ENCODE measurements at places on chromosomes 1 and 21.

GRCh38 chr21:19322360-19322759, 918.8 kb upstream of the TMPRSS15 start:
- DNase-seq, result no peak

DNA sequence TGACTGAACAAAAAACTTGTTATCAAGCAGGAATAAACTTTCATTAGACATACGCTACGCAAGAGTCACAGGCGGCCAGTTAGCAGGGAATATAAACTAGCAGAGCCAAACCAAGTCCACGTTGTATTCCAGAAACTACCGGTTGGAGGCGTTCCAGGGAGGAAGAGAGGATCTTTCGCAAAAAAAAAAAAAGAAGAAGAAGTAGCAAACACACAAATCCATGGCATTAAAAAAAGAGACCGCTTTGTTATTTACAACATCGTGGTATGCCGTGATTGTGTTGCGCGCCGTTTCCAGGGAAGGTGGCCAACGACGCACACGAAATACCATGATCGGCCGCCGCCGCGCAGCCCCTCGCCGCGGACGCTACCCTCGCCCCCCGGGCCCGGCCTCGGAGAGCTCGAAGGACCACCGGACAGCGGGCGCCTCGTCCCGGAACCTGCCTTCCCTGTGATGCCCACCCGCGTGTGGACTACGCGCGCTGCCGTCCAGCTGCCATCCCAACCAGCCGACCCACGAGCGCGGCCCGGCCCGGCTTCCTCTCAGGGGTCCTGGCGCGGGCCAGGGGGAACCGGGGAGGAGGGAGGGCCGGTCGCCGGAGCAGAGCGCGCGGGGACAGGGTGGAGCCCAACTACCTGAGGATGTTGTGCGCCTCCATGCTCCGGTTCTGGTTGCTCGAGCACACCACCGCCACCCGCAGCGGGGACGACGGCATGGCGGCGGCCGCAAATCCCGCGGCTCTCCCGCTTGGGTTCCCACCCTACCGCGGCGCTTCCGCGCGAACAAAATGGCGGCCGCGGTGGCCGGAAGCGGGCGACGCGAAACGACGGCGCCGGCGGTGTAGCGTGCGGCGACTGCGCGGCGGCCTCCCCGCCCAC, 581 bp downstream of the SSU72 start:
- peak; percentile 62 for DNase-seq

GRCh38 chr1:30012455-30013440, 710.6 kb downstream of the MATN1 start:
- no peak for DNase-seq

GRCh38 chr1:203269654-203270020, 35.7 kb upstream of the BTG2 start:
- no peak for DNase-seq

DNA sequence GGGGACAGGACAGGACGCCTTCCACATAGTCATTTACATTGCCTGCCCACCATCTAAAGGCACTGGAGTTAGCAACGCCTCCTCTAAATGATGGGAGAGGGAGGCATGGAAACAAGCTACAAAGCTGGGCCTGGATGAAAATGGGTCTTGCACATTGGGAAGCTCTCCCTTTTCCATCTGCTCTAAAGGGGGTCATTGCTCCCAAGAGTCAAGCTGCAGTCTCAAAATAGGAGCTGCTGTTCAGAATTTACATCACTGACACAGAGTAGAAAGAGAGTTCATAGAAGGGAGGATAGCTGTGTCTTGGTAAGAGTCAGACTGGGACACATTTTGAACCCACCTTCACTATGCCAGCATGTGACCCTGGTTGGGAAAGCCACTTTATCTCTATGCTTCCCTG, 26.6 kb downstream of the RCSD1 start:
- no peak for DNase-seq

GRCh38 chr1:204417074-204417997, 5.7 kb upstream of the PPP1R15B start:
- peak; percentile 37 for DNase-seq

DNA sequence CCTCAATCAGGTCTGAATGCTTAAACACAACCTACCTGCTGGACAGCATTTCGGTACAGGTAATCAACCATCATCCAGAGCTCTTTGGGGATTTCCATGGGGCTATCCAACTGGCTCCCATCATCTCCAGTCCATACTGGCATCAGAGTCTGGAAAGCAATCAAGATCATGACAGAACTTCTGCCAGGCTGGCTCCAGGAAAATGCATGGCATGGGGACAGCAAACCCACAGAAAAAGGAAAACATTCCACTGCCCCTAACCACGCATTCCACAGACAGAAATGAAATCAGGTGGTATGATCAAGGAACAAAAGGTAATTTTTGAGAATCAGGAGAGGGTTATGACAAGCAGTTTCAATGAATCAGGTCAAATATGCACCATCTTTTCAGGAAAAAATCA, 9.1 kb upstream of the MTF1 start:
- no peak for DNase-seq

GRCh38 chr1:35186239-35186638, 6.7 kb downstream of the SFPQ start:
- DNase-seq, result no peak

DNA sequence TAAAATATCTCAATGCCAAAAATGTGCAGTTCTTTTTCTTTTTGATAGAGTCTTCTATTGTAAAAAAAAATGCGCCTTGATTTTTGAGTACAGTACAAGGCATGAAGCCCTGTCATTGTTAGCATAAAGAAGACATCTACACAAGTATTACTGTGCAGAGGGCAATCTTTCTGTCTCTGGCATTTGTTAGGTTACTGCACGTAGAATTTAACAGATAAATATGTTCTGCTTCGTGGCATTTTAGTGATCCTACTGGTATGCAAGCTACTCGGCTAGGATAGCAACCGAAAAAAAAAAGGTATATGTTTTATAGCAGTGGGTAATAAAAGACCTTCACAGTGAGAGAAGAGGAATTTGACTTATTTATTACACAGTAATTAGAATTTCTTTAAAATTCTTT, 492.9 kb upstream of the ADGRL2 start:
- DNase-seq, result no peak

GRCh38 chr1:2974701-2975301, 46.5 kb upstream of the ACTRT2 start:
- DNase-seq, result no peak

DNA sequence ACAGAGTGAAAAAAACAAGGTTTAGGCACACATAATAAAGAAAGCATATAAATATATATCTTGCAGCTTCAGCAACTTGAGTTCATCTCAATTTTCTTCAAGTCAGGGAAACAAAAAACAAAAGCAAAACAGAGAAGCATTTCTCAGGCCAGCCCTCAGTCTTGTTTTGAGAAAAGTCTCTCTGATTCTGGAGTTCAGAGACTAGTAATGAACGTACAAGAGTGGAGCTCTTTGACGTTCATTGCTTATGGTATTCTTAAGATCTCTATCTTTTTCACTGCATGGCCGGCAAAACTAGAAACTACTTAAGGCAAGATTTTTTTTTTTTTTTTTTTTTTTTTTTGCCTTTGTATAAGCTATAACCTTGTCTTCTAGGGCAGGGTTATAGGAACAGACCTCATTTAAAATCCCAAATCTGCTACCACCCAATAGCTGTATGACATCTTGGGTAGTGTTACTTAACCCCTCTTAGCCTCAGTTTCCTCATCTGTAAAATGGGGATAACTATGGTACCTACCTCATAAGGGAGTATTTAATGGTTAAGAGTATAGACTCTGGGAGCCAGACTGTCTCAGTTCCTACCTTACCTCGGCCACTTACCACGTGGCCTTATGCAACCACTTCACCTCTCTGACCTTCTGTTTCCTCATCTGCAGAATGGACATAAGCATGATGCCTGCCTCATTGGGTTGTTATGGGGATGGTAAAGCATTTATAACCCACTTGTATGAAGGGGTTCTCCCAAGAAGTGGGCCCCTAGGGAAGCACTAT, 33.6 kb downstream of the LMO4 start:
- DNase-seq, result no peak

DNA sequence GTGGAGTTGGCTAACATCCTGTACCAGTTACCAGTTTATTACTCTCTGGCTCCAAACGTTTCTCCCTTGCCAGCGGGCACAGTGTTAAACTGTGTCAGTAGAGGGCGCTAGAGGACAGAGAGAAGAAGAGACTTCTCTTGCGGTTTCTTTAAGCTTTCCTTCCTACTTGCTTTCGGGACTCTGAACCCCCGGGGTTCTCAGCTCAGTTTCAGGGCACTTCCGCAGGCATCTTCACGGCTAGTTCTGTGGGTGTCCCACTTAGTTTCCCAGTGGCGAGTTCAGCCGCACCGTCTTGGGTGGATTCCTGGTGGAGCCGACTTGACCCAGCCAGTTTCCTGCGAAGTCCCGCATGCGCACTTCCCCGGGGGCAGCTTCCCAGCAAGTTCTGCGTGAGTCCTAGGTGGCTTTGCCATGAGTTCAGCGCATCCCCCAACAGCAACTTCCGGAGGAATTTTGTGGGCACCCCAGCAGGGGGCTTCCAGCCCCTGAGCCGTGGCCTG, 37.9 kb upstream of the BTG2 start:
- DNase-seq, result peak; percentile 95

DNA sequence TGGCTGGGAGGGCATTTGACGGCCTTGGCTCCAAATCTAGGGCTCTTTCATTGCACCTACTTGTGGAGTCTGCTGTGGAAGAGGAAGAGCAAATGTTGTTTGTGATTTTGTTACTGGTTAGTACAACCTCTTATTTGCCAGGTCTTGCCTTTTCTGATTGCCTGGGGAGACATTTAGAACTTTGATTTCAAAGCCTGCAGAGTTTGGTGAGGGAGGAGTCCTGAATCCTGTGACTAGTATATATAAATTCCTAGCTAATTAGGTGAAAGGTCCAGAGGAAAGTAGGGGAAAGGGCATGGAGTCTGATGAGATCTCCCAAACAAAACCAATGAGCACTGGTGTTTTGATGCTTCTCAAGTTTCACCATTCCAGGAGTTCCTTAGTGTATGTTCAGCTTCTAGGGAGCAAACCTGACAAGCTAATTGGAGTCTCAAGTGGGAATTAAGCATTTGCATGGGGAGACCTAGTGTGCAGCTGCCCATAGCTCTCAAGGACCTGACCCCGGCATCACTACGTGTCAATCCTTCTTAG, 5.1 kb upstream of the HMGCS2 start:
- peak; percentile 87 for DNase-seq

- no peak for DNase-seq
Measured at GRCh38 chr21:45493401-45494001, 48.7 kb downstream of the SLC19A1 start.

- no peak for DNase-seq
Measured at GRCh38 chr1:46401154-46401913, 7.2 kb downstream of the FAAH start.

DNA sequence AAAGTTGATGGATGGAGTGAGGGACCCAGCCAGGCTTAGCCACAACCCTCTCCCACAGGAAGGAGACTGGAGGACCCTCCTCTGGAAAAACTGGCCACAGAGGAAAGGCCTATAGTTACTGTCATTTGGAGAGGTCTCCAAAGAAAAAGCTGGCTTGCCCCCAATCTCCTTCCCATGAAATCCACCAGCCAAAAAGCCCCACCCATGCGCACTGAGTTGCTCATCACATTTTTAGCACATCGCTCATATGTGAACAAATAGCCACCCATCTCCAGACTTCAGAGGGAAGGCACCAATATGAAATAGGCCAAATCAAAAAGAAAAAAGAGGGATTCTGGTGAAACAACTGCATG, 36.9 kb upstream of the QSOX1 start:
- peak; percentile 11 for DNase-seq

GRCh38 chr1:116958977-116959376, 42.6 kb upstream of the CD101 start:
- DNase-seq, result no peak

DNA sequence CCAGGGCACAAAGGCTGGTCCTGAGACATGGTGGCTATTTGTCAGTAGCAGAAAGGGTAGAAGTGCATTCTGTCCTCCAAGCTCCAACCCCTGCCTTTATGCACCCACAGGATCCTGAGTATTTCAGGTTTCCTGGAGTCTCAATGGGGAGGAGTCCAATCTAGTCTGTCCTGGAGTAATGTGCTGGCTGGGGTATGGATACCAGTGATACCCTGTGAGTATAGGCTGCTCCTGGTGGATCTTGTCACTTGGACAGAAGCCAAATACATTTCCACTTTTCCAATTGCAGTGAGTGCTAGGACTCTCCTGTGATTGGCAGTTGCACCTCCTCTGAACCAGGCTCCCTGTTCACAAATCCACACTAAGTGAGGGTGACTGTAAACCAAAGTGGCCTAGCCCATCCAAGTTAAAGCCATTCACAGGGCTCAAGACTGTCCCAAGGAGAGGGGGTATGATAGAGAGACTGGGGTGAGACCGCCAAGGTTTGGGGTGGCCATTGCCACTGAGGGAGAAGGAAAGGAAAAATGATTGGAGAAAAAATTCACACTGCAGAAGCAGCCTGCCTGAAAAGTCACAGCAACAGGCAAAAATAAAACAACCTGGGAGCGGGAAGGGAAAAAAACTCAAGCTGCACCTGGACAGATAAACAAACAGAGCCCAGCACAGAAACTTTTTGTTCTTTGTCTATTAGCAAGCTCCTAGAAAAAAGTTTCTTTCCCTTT, 163.4 kb upstream of the ETV3 start:
- DNase-seq, result no peak

- no peak for DNase-seq
Measured at GRCh38 chr21:44298301-44298700, 1.6 kb upstream of the PFKL start.

- no peak for DNase-seq
Measured at GRCh38 chr1:40905061-40905460, 42.9 kb upstream of the CITED4 start.

DNA sequence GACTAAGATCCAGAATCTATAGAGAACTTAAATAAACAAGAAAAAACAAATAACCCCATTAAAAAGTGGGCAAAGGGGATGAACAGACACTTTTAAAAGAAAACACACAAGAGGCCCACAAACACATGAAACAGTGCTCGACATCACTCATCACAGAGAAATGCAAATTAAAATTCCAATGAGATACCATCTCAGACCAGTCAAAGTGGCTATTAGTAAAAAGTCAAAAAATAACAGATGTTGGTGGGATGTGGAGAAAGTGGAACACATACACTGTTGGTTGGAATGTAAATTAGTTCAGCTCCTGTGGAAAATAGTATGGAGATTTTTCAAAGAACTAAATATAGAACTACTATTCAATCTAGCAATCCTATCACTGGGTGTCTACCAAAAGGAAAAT, 143.1 kb downstream of the IFI44 start:
- DNase-seq, result no peak

GRCh38 chr1:27849951-27850350, 19.4 kb downstream of the PPP1R8 start:
- DNase-seq, result no peak

DNA sequence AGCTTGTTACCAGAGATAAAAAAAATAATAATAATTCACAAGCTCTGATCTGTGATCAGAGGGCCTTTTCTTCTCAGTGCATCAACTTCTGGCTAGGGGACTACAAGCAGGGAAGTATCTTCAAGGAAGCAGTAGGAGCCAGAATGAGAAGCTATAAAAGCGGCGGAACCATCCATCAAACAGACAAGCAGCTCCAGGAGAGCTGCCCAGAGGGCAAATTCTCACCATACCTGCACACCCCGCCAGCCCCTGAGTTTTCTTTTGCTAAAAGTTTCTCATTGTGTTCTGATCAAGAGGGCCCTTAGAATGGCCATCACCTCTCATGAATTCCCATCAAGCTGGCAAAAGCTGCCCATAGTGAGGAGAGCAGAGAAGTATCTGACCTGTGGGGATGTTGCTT, 99.4 kb downstream of the SMYD2 start:
- DNase-seq, result peak; percentile 98

- DNase-seq, result no peak
Measured at GRCh38 chr1:170077926-170078325, 3.4 kb upstream of the KIFAP3 start.

GRCh38 chr1:52970149-52970548, 43.1 kb downstream of the SCP2 start:
- DNase-seq, result no peak

GRCh38 chr1:172395576-172395975, 24.9 kb upstream of the C1orf105 start:
- no peak for DNase-seq

All from ELF-1 (cell line).